ENCODE measurements at places on chromosomes 3 and 15. TPM values are rescaled to one million over a fixed set of nuclear protein-coding genes. Genes with fewer than 3 reads are reported as not detected.

The UROC1 gene
- 0.04 TPM for polyA plus RNA-seq

The NPAP1 gene
- 0.32 TPM for polyA plus RNA-seq

DNA sequence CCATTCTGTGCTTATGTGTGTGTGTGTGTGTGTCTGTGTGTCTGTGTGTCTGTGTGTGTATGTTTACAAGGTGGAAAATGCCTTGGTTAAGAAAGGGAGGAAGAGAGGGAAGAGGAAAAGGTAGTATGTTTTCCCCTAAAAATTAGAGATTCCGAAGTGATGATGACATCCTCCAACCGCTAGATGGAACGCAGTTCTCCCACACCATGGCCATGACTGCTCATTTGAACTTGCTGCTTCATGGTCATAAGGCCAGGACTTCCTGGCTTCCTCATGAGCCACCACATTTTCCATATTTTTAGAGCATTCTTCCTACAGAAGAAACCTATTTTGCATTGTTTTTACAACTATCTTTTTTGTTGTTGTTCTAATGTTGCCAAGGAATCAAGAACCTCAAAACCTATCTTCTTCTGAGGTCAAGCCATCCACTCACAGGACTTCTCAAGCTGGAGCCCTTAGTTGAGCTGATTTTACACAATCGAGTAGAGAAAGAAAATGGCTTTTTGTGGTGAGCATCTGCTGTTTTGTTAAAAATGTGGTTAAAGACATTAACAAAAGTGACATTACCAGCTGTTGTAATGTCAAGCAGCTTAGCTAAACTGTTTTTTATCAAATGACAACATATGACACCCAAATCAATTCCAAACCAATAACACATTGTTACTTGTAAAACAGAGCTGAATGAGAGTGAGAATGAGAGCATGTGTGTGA, 1091.0 kb downstream of the FHIT start:
- DNase-seq: no peak

DNA sequence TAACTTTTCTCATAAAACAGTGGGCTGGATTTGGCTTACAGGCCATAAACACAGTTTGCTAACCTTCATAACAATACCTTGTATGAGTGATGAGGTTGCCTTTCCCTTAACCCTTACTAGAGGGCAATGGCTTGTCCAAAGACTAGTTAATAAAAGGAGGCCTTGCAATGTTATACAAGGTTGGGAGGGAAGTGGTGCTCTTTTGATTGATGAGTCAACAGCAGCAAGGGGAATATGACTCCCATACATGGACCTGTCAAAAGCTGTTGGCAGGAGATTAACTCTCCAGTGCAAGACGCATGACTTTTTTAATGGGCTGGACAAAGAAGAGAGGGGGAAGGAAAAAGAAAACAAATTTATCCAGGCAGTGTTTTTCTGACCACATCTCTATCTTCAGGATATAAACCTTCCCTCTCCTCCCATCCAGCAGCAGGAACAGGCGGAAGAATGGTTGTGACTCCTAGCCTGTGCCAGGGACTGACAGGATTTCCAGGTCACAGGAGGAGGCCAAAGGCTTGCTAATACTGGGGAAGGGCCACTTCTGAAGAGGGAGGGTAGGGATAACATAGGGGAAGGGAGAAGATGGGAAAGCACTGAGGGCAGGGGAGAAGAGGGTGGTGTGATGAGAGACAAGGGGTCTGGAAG, 35.2 kb upstream of the ARL14 start:
- no peak for DNase-seq

DNA sequence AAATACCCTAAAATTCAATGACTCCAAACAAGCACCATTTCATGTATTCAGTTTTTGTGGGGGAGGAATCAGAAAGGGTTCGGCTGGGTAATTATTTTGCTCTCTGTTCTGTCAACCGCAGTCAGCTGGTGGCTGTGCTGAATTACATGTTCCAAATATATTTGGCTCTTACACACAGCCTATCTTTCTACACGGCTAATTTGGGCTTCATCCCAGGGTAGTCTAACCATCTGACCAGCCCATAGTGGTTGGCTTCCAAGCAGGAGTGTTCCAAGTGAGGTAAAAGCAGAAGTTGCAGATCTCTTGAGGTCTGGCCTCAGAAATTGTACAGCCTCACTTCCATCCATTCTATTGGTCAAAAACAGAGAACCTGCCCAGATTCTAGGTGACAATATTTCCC, 760.8 kb upstream of the SEMA6D start:
- no peak for DNase-seq

GRCh38 chr3:27720899-27721716, 1.0 kb downstream of the EOMES start:
- no peak for DNase-seq

The COMMD4 gene
- 35.9 TPM for polyA plus RNA-seq

The KCNAB1 gene
- polyA plus RNA-seq: 1.5 TPM

The FBXO40 gene
- 0.08 TPM for polyA plus RNA-seq

DNA sequence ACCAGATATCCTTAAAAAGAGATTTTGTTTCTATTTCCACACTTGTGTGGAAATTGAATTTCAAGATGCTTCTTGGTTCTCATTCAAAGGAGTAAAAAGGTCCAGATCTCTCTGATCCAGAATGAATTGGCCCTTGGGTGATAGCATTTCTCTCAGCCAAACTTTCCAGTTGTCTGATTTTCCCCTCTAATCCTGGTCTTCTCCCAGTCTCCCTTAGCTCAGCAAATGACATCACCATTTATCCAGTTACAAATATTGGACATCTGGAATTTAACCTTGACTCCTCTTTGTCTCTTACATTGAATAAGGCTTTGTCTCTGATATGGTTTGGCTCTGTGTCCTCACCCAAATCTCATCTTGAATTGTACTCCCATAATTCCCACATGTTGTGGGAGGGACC, 10.2 kb upstream of the FGF7 start:
- DNase-seq: no peak

GRCh38 chr3:66722675-66723074, 221.9 kb upstream of the LRIG1 start:
- DNase-seq: peak; percentile 44

DNA sequence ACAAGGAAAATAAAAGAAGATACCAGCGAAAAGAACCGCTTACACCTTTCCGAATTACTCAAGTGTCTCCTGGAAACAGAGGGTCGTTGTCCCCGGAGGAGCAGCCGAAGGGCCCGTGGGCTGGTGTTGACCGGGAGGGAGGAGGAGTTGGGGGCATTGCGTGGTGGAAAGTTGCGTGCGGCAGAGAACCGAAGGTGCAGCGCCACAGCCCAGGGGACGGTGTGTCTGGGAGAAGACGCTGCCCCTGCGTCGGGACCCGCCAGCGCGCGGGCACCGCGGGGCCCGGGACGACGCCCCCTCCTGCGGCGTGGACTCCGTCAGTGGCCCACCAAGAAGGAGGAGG, 325 bp downstream of the ALCAM start:
- DNase-seq: peak; percentile 40

GRCh38 chr3:138297059-138297607, 32.5 kb downstream of the NME9 start:
- no peak for DNase-seq

- DNase-seq: peak; percentile 67
These were observed 58.3 kb downstream of the LRIG1 start for GRCh38 chr3:66442254-66443117.

DNA sequence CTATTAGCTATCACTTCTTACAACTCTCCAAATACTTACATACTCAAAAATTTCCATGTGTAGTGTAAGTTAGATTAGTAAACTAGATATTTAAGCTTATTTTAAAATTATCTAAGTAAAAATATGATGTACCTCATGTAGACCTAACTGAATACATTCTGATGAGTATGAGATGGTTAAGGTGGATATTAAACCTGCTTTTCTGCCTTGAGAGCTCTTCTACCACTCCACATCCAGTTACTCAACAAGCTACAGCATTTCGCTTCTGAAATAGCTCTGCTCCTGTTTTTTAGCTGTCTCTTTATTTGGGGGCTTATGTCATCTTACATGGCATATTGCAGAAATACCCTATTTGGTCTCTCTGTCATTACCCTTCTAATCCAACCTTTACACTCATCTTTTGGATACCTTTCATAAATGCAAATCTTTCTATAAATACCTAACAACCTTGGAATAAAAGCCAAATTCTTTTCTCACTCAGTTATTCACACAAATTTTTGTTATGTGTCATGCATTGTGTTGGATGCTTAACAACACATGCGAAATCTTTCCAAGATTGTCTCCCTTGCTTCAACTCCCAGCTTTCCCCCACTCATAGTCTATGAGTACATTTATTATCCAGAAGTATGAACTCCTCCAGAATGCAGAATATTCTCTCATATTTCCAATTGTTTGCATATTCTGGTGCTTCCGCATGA, 92.0 kb downstream of the ALCAM start:
- no peak for DNase-seq

DNA sequence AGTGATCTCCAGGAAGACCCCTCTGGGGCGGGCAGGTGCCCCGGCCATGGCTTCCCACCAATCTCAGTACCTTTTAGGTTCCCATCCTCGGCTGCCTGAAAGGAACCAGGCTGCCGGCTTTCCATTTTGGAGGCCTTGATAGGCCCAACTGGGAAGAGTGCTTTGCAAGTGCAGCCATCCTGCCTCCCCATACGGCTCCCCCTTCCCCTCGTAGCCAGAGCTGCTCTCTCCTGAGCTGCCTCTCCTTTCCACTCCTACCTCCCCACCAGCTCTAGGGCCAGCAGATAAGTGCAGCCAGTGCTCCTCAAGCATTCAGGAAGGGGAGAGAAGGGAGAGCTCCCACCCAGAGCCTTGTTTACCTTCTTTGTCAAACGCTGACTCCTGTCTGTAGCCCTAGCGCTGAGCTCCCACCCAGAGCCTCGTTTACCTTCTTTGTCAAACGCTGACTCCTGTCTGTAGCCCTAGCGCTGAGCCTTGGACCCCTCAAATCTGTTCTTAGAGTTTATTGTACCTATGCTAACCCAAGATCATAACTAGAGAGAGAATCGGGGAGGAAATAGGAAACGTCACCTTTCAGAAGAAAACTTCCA, 133.0 kb downstream of the LRRK1 start:
- no peak for DNase-seq

The RASGRP1 gene
- 0.16 TPM for polyA plus RNA-seq

The GPR62 gene
- 0.24 TPM for polyA plus RNA-seq

GRCh38 chr3:37985637-37986320, 4.8 kb upstream of the VILL start:
- peak; percentile 74 for DNase-seq

DNA sequence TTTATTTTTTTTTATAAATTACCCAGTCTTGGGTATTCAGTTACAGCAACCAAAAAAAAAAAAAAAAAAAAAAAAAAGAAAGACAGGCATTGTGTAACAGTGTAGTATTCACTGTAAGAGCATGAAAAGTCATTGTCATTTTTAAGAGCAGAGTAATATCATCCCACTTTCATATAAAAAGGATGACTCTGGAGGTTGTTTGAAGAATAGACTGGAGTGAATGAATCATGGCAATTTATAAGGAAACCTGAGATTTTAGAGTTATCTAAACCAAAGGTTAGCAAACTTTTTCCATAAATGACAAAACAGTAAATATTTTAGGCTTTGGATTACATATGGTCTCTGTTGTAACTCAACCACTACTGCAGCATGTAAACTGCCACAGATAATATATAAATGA, 794.9 kb downstream of the NTRK3 start:
- DNase-seq: no peak
